ENCODE measurements at places on chromosomes 1 and 21.
A peak's percentile ranks its signal among the peaks of the same experiment; 100 is the strongest.

GRCh38 chr1:206050655-206051235, 2.2 kb upstream of the RHEX start:
- DNase-seq, result peak; percentile 82

DNA sequence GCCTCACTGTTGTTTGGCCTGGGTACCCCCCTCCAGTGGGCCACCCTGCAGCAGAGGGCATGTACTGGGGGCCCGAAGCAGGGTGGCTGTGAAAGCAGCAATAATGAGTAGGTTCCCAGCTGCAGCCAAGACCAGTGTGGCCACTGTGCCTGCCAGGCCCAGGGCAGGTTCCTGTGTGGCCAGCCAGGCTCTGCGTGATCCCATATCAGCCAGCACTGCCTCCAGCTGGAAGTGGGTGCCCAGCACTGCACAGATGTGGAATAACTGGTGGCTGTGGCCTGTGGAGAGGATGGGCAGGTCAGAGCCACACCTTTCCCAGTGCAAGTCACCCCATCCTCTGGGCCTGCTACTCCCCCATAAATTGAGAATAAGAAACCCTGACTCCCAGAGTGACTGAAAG, 2.1 kb downstream of the BGLAP start:
- no peak for DNase-seq

GRCh38 chr1:192151176-192151575, 7.1 kb upstream of the RGS18 start:
- no peak for DNase-seq

GRCh38 chr1:182280504-182280900, 111.1 kb downstream of the GLUL start:
- no peak for DNase-seq

DNA sequence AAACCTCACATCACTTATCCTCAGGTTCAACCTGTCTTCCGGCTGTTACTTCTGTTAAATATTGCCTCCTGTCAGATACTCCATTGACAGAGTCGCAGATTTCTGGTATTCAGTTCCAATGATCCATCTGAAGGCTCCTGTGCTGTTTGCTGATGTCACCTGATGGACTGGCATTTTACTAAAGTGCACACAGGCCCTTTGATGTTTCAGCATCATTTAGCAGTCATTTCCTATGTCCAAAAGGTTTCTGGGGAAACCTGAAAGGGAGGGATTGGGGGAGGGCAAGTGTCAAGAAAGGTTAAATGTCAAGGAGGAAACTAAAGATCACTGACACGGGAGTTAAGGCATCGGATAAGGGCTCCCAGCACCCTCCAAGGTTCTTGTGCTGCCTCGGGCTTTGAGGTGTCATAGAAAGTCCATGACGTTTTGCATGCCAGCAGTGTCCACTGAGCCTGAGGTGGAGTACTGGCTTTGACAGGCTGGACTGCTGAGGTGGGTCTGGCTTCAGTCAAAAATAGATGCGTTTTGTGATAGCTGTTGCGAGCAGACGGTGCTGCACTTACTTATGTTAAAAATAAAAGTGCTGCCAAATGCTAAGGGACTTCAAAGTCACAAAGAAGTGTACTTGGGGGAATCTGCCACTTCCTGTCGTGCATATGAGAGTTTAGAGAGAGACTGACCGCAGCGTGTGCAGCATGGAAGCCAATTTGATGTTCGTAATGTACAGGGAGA, 30.8 kb downstream of the XCL2 start:
- peak; percentile 21 for DNase-seq

DNA sequence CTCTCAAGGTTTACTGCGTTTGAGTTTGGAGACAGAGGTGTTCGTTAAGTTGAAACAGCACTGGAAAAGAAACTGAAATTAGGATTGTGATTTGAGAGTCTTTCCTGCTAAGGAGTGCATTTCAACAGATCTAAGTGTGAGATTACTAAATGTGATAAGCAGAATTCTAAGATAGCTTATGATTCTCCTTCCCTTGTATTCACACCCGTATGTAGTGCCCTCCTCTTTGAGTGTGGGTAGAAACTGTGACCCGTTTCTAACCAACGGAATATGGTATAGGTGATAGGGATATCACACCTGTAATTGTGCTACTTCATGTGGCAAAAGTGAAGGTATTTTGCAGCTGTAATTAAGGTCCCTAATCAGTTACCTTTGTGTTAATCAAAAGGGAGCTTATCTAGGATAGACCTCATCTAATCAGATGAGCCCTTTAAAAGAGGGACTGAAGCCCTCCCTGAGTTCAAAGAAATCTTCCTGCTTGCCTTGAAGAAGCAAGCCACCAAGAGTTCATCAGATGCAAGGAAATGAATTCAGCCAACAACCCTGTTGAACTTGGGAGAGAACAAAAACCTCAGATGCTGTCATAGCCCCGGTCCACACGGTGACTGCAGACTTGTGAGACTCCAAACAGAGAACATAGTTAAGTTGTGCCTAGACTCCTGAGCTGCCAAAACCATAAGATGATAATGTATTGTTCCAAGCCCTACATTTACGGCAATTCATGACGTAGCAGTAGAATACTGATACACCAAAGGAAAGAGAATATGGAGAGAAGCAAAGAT, 12.6 kb upstream of the IL12RB2 start:
- peak; percentile 75 for DNase-seq

- DNase-seq, result peak; percentile 55
These were observed 663 bp downstream of the CAMTA1 start for GRCh38 chr1:6785728-6786505.

DNA sequence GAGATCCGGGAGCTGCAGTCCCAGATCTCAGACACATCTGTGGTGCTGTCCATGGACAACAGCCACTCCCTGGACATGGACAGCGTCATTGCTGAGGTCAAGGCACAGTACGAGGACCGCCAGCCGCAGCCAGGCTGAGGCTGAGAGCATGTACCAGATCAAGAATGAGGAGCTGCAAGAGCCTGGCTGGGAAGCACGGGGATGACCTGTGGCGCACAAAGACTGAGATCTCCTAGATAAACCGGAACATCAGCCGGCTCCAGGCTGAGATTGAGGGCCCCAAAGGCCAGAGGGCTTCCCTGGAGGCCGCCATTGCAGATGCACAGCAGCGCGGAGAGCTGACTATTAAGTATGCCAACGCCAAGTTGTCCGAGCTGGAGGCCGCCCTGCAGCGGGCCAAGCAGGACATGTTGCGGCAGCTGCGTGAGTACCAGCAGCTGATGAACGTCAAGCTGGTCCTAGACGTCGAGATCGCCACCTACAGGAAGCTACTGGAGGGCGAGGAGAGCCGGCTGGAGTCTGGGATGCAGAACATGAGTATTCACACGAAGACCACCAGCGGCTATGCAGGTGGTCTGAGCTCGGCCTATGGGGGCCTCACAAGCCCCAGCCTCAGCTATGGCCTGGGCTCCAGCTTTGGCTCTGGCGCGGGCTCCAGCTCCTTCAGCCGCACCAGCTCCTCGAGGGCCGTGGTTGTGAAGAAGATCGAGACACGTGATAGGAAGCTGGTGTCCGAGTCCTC, 25.5 kb downstream of the ETV3L start:
- peak; percentile 46 for DNase-seq

DNA sequence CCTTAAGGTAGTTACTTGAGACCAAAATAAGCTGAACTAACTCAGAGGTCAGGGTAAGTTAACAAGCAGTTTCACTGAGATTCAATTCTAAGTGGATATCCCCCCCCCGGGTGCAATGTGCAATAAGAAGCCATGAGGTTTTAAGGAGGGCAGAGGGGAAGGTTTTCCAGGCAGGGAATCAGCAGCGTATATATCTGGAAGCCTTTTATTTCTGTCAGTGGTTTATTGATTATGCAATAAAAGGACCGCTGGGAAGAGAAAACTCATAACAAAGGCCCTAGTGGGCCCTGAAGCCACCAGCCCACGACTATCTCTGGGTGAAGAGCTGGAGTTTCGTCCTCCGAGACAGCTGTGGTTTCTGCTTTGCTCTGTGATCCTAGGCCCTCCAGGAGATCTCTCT, 53.1 kb upstream of the CTPS1 start:
- DNase-seq, result no peak

GRCh38 chr1:63461661-63462230, 61.3 kb downstream of the ITGB3BP start:
- DNase-seq, result no peak

DNA sequence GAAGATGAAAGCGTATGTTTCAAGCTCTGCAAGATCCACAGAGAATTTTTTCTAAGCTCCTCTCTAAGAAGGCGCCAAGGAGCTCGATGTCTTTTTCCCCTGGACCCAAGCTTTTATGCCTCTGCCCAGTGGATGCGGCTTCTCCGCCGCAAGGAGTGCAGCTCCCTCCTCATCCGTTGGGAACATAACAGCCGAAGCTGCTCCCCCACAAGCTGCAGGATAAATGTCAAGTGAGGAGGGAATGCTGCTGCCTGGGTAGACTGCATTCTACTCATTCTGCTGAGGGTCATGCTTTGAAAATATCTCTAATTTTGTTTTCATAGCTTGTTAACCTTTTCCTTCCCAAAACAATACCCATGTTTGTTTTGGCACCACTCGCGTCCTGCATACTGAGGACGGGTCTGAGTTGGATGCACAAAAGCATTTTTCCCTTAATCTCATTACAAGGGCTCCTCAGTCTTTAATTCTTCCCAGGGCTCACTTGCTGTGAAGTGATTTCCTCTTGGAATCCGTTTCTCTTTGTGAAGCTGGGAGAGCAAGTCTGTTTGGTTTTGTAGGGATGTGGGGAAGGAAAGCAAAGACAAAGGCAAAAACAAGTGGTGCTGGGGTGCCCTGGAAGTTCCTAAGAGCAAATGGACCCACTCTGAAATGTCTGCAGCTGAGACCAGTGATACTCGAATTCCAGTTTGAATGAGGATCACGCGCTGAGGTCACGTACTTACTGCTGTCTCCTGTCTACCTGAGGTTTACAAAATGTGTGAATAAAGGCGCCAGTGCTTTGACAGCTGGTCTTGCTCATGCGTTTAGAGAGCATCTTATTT, 134.0 kb upstream of the IRF2BP2 start:
- no peak for DNase-seq

GRCh38 chr1:207919523-207920170, 8.7 kb upstream of the CD34 start:
- no peak for DNase-seq

- no peak for DNase-seq
These were observed 346.6 kb downstream of the RPS6KC1 start for GRCh38 chr1:213397638-213398037.

DNA sequence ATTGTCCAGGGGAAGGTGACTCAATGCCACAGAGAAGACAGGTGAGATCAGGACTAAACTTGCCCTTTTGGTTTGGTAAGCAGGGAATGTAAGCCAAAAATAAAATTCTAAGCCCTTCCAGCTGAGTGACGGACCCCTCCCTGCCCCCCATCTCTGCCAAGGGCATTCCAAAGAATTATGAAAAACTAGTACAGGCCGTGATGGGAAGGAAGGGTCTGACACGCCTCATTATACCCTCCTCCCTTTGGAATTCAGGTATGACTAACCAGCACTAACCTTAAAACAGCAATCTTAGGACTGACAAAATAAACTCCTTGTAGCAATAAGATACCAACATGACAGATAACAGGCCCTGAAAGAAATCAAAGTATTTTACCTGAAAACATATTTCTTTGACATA, 99.6 kb downstream of the GABPA start:
- no peak for DNase-seq

DNA sequence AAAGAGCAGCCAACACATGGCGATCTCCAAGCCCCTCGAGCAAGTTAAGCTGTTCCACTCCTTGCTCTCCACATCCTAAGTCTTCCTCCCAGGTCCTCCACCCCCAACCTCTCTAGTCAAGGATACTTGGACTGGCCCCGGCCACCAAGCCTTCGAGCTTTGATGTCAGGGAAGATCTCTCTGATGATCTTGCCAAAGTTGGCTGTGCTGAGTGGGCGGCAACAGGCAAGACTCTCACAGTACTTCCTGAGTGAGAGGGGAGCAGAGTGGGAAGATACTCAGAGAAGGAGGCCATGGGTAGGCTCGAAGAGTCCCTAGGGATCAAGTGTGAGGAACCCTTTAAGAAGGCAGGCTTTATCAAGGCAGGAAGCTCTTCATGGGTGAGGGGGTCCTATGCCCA, 2.8 kb downstream of the RFX5 start:
- no peak for DNase-seq

- no peak for DNase-seq
These were observed 769 bp downstream of the GPSM2 start for GRCh38 chr1:108877348-108878159.

- no peak for DNase-seq
These were observed 113.9 kb downstream of the CLIC6 start for GRCh38 chr21:34782506-34783360.

- peak; percentile 91 for DNase-seq
These were observed 26.2 kb upstream of the C1orf105 start for GRCh38 chr1:172394141-172394751.

DNA sequence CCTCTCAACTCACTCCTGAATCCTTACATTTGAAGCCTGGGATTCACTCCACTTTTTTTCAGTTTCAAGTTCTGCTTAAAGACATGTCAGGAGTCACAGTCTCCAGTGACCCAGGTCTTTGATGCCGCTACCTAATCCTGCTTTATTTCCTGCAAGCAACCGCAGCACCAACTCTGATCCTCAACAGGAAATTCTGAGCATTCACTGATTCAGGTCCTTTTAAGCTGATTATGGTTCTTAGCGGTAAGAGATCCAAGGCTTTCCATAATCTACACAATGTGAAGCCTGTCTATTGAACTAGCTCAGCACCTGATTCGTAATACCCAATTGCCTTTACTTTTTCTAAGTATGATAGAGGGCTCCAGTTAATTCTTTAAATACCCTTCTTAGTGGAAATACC, 43.7 kb upstream of the PIGC start:
- no peak for DNase-seq

- DNase-seq, result no peak
These were observed 30.0 kb upstream of the S100A7 start for GRCh38 chr1:153490272-153491051.

- peak; percentile 33 for DNase-seq
These were observed 507 bp downstream of the AK5 start for GRCh38 chr1:77282187-77282865.

DNA sequence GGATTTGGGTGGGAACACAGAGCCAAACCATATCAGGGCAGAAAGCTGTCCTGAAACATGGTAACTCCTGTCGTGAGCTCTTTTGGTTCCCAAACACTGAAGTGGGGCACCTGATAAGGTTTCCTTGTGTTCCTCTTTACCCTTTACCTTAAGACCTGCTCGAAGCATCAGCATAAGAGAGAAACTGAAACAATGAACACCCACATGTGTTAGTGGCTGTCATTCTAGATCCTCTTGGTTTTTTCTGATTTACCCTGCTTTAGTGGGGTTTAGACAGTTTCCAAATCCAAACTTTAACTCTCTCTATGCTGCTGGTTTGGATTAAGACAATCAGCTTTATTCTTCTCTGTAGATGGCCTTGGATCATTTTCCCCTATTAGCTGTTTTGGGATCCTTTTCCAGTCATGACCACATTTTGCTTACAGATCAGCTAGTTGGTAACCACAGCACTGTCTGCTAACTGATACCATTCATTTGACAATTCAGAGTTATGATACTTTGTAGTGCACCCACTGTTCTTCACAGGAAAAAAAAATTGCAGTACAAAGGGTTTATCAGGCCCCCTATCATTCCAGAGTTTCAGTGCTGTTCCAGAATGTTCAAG, 975 bp upstream of the MNDA start:
- DNase-seq, result no peak

- peak; percentile 77 for DNase-seq
These were observed 102.5 kb upstream of the TARDBP start for GRCh38 chr1:10909697-10910680.

GRCh38 chr1:46137916-46138315, 5.5 kb upstream of the PIK3R3 start:
- no peak for DNase-seq

- DNase-seq, result no peak
These were observed 59.4 kb downstream of the LAMC1 start for GRCh38 chr1:183082650-183083049.

- no peak for DNase-seq
These were observed 539.1 kb upstream of the BRINP3 start for GRCh38 chr1:191016765-191017164.

Measured in activated CD4-positive, alpha-beta T cell treated with anti-CD3 and anti-CD28 coated beads, Interleukin-2, Interleukin-6, amounts not matched to agents 100 ng/mL and 50 ng/mL, durations not matched to agents 16 hours and 8 hours (primary cell).